ENCODE measurements at places on chromosomes 11 and 22.
A peak's percentile ranks its signal among the peaks of the same experiment; 100 is the strongest.

DNA sequence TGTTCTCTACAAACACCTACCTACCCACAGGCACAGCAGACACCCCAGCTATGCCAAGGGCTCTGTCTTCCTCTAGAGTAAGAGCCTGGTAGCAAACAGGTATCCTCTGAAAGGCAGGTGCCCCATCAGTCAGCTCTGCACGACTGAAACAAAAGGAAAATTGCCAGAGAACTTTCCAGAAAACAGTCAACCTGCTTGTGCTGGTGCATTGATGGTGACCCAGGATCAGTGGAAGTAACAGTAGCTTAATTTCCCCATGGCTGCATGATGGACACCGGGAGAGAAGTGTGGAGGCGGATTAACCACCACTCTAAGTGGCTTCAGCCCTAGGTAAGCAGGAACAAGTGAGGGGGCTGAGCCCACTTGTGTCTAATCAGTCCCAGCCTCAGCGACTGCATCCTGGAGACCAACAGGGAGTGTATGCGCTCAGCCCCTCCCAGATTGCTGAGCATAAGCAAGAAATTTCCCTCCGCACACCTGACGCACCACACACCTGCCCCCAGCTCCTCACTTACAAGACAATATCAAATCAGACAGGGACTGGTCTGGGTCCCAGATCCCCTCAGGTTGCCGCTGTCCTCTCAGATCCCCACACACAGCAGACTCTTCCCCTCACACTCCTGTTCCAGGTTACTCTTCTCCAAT, 70.7 kb upstream of the IGLL5 start:
- no peaks in the 10 kb centered on the region for H3K27me3 ChIP-seq
- peak overlapping the region; percentile 98 for H3K27ac ChIP-seq
- DNase-seq = no peak
- peak overlapping the region; percentile 46 for H3K4me3 ChIP-seq

DNA sequence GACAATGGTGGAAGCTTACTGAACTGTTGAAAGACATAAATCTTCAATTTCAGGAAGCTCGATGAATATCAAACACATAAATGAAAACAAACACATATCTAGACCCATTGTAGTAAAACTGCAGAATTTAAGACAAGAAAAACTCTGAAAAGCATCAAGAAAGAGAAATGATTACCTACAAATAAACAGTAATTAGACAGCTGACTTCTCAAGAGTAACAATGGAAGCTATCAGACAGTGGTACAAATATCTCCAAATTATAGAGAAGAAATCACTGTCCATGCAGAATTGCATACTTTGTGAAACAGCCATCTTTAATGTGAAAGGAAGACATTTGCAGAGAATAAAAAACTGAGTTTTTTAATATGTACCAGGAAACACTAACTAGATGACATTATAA, 45.7 kb downstream of the ANO3 start:
- DNase-seq = no peak
- no peaks in the 10 kb centered on the region for H3K27me3 ChIP-seq
- no peaks in the 10 kb centered on the region for H3K36me3 ChIP-seq
- H3K4me3 ChIP-seq = no peak overlapping the region
- no peaks in the 10 kb centered on the region for H3K4me1 ChIP-seq

DNA sequence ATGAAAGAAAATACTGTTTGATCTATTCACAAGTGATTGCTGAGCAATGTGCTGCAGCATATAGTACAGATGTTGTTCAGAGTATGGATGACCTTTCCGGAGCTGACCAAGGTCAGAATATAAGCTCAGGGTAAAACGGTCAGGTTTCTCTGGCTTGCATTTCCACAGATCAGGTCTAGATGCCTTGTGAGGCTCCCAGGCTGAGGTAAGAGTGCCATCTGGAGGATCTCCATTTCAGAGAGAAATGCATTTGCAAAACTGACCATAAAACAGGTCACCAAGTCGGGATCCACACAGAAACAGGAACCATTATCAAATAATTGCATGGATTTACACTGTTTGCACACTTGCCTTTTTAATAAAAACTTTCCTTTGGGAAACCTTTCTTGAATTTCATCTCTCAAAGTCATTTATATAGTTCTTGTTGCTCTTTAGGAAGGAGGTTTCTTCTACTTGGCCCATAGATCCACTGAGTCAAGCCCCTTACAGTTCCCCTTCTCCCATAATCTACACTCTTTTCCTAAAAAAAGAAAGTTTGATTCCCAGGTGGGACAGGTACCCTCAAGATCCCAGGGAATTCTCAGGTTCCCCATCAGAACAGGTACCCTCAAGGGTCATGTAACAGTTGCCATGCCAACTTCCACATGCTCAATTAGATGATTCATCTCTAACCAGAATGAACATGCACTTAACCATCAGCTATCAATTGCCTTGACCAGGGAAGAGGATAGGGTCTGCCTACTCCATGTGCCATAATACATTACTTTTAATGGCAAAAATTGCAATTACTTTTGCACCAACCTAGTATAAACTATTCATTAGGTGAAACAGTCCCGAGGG, 25.0 kb upstream of the TMPRSS5 start:
- no peak overlapping the region for H3K4me3 ChIP-seq
- DNase-seq = no peak
- no peaks in the 10 kb centered on the region for H3K4me1 ChIP-seq

DNA sequence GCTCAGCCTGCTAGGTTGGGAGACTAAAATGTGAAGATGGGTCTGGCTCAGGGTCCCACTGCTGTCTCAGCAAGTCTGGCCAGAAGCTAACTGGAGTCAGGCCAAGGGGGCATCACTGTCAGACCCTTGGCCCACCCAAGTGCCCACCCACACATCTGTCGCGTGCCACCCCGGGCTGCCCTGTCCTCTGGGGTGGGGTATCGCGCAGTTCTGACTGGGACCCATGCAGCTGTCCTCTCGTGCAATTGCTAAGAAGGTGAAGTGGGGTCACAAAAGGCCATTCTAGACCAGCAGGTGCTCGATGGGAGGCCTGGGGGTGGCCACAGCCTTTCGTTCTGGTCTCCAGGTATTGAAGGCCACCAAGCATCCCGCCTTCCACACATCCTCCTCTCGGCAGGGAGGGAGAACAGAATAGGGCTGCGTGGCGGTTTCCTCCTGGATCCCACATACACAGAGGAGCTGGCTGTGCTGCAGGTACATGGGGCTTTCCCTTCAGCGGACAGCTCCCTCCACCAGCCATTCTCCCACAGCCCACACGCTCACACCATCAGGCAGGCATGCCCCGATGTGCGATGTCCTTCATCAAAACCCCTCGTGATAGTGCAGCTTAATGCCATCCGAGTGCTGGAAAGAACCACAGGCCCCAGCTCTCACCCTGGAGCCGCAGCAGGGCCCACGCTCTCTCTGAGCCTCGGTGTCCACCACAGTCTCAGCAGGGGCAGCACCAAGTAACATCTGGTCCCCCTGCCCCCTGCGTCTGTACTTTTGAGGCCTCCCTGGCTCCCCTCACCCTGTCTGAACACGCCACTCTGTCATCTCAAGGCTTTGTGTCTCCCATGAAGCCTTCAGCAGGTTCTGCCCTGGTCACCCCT, 37.6 kb downstream of the SHANK2 start:
- no peak overlapping the region for H3K27ac ChIP-seq
- no peak for DNase-seq
- H3K4me3 ChIP-seq = no peak overlapping the region
- H3K27me3 ChIP-seq = peaks cover 9% of the 10 kb centered on the region
- H3K4me1 ChIP-seq = no peaks in the 10 kb centered on the region

- DNase-seq = no peak
- H3K27me3 ChIP-seq = no peaks in the 10 kb centered on the region
- peaks cover 8% of the 10 kb centered on the region for H3K36me3 ChIP-seq
- H3K4me3 ChIP-seq = no peak overlapping the region
These were observed 6.8 kb downstream of the MCAM start for GRCh38 chr11:119309953-119310681.
